ENCODE measurements at places on chromosomes 3 and 15.
A peak's percentile ranks its signal among the peaks of the same experiment; 100 is the strongest.

GRCh38 chr3:149186721-149187120, 34.9 kb downstream of the CP start:
- DNase-seq = no peak

GRCh38 chr3:194443901-194444300, 42.9 kb downstream of the ATP13A3 start:
- no peak for DNase-seq

DNA sequence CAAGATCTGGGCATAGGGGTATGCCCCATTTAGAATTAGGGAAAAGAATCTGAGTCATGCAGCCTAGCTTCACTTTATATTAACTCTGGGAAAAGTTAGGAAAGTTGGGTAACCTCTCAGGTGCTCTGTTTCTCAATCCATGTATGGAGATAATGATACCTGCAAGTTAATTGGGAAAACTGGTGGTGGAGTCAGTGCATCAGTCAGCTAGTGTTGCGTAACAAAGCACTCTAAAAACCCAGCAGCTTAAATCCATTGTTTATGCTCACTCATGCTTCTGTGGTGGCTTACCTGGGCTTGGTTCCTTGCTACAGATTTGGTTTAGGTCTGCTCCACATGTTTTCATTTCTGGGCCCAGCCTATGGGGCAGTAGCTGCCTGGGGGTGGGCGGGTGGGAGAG, 91.0 kb downstream of the SMAD3 start:
- DNase-seq = no peak

GRCh38 chr3:81910244-81910852, 148.9 kb upstream of the GBE1 start:
- DNase-seq = peak; percentile 3

DNA sequence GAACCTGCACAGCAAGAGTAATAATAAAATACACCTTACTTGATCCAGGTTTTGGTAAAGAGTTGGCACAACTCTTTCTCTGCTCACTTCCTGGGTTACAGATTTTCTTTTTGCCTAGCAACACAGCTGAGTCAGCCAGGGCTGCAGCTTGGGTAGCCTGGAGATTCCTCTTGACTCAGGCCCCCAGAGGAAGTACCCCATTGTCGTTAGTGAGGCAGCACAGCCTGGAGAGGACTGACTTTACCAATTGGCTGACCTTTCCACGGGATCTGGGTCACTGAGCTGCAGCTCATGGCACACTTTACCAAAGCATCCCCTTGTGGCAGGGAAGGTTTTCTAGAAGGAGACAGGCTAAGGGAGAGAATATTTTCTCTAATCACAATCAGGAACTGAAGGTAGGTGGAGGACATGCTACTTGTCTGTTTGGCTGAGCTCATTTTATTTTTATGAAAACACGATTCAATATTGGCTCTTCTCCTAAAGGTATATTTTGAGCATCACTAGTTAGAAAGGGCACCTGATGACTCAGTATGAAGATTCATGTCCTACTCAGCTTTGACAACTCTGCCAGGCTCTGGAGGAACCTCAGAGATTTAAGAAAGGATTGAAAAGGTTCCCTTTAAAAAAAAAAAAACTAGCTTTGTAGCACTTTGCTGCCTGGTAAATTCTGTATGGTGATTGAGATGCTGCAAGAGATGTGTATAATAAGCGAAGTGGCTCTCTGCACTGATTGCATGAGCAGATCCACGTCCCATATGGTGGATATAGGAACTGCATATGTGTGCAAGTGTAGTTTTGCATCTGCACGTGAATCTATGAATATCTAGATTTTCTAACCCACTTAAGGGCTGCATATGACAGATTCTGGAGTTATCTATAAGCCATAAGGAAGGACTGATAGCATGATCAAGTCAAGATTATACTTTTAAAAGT, 124.8 kb downstream of the CHDH start:
- DNase-seq = no peak

- no peak for DNase-seq
Observed at GRCh38 chr15:42711746-42712145, 25.2 kb downstream of the CDAN1 start.

DNA sequence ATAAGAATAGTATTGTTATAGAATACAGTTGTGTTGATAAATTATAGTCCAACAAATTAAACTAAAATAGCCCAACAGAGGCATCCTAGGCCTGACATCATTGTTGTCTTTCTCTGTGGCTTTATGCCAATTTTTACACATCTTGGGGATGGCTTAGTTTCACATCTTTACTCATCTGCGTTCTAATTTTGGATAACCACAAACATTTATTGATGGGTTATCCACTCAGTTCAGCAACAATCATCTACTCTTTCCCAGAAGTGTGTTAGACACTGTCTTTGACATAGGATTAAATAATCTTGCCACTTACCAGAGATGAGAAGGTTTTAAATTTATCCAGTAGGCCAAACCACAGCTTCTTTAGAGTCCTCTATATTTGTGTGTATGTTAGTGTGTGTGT, 120.8 kb upstream of the PHLDB2 start:
- no peak for DNase-seq

GRCh38 chr15:70867911-70868467, 14.0 kb upstream of the LARP6 start:
- DNase-seq = no peak

- DNase-seq = no peak
Observed at GRCh38 chr3:172536505-172536904, 13.3 kb upstream of the TNFSF10 start.

DNA sequence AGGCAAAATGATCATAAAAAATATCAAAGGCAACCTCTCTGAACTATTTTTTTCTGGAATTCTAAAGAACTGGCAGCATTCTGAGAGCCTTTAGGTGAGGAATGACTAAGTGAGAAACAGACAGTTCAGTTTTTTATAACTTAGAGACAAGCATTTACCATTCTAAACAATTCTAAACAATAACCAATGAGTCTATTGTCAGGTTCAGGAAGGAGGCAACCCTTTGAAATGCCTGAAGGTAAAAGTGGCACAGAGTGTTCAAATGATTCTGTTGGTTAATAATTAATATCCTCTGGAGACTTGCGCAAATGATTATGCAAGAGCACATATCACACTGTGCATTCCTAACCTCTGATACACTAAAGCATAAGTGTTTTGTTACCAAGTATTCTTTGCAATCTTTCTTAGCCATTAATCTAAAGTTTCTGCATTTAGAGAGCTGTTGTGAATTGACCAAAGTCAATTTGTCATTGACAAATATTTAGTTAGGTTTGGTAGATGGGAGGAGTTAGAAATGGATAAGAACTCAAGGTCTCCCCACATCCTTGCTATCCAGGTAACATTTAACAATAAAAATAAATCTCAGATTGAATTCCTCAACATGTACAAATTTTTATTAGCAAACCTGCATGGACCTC, 9.2 kb upstream of the TGFBR2 start:
- no peak for DNase-seq

GRCh38 chr15:37764733-37765191, 169.7 kb upstream of the TMCO5A start:
- DNase-seq = no peak

DNA sequence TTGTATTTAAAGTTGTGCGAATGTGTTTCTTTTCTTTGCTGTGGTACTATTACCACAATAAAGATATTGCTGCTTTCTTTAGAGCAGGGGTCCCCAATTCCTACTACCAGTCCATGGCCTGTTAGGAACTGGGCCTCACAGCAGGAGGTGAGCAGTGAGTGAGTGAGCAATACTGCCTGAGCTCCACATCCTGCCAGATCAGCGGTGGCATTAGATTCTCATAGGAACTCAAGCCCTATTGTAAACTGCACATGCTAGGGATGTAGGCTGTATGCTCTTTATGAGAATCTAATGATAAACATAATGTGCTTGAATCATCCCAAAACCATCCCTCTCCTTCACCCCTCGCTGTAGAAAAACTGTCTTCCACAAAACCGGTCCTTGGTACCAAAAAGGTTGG, 41.6 kb downstream of the DMXL2 start:
- no peak for DNase-seq

- DNase-seq = no peak
Observed at GRCh38 chr3:73080216-73080966, 18.9 kb downstream of the EBLN2 start.

DNA sequence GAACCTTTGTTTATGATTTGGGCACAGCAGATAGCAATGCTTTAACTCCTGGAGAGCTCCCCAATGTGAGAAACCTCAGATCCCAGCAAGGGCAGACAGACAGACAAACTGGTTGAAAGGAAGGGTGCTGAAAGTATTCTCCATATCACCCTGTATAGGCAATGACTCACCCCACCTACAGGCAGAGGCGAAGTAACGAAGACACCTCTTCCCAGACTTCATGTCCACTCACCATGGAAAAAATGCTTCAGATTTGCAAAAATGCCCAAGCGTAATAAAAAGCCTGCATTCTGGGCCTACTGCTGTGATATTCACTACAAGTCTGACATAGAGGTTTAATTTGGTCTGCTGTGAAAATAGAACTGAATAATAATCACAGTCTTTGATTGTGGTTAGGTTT, 50.5 kb downstream of the THBS1 start:
- DNase-seq = no peak

- DNase-seq = no peak
Observed at GRCh38 chr15:85755471-85755870, 39.3 kb downstream of the KLHL25 start.

- no peak for DNase-seq
Observed at GRCh38 chr3:160128056-160128455, 97.2 kb upstream of the C3orf80 start.

DNA sequence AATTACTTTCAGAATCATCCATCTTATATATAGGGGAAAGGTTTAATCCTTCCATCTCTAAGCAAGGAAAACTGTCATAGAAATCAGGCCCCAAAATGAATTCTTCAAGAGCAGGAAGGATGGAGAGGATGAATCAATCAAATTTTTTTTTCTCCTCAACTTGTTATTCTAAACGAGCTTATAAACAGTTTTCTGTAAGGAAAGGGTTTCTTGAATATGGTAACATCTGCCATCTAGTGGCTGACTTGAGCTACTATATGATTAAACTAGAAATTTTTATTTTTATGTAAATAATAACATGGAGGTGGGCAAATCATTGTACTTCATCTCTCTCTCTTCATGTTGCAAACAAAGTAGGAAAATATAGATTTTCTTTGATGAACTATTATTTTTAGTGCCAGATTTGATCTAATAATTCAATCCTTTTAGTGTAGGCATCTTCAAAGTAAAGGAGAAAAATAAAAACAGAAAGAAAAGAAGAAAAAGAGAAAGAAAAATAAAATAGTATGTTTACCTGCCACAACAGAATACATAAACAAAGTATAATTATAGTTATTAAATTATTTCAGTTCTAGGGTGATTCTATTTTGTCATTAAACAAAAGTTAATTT, 146.6 kb downstream of the SERPINI1 start:
- peak; percentile 34 for DNase-seq

DNA sequence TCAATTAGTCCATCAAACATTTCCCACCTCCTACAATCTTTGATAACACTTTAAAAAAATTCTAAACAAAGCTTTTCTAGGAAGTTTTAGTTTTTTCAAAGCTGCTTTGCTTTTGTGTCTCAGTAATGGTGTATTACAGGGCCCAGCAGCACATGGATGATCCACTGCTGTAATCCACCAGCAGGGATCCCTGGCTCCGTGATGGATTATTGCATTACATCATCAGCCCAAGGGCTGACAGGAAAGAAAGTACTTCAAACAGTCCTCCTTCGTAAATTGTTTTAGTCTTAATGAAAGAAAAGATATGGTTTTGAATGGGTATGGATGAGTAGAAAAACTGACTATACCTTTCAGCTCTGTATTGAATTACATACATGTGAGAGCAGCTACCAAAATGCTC, 688.9 kb upstream of the NAALADL2 start:
- peak; percentile 8 for DNase-seq
